ENCODE measurements at places on chromosomes 11 and 22.
A peak's percentile ranks its signal among the peaks of the same experiment; 100 is the strongest.

- no peaks in the 10 kb centered on the region for H3K36me3 ChIP-seq
- H3K4me1 ChIP-seq = no peaks in the 10 kb centered on the region
- H3K4me3 ChIP-seq = no peak overlapping the region
- H3K27me3 ChIP-seq = peaks cover 12% of the 10 kb centered on the region
- peak; percentile 2 for DNase-seq
These were observed 531.1 kb downstream of the BRD1 start for GRCh38 chr22:49296561-49296960.

GRCh38 chr11:11313426-11313825 lies 39.6 kb downstream of the CSNK2A3 start:
- no peak overlapping the region for H3K4me3 ChIP-seq
- DNase-seq = no peak
- H3K27me3 ChIP-seq = no peaks in the 10 kb centered on the region
- no peaks in the 10 kb centered on the region for H3K36me3 ChIP-seq

- no peak overlapping the region for H3K4me3 ChIP-seq
- no peaks in the 10 kb centered on the region for H3K36me3 ChIP-seq
- no peaks in the 10 kb centered on the region for H3K27me3 ChIP-seq
- peak overlapping the region; percentile 26 for H3K27ac ChIP-seq
- no peak for DNase-seq
These were observed 96.1 kb downstream of the MAML2 start for GRCh38 chr11:96246718-96247552.

GRCh38 chr11:120403966-120404365 lies 67.8 kb downstream of the ARHGEF12 start:
- H3K27ac ChIP-seq = no peak overlapping the region
- no peaks in the 10 kb centered on the region for H3K27me3 ChIP-seq
- H3K36me3 ChIP-seq = no peaks in the 10 kb centered on the region
- no peak for DNase-seq
- H3K4me1 ChIP-seq = peaks cover 11% of the 10 kb centered on the region

- peaks cover 46% of the 10 kb centered on the region for H3K36me3 ChIP-seq
- peaks cover 2% of the 10 kb centered on the region for H3K4me1 ChIP-seq
- no peak overlapping the region for H3K27ac ChIP-seq
- no peak for DNase-seq
- no peaks in the 10 kb centered on the region for H3K27me3 ChIP-seq
These were observed 54.9 kb downstream of the EXT2 start for GRCh38 chr11:44150401-44150800.

DNA sequence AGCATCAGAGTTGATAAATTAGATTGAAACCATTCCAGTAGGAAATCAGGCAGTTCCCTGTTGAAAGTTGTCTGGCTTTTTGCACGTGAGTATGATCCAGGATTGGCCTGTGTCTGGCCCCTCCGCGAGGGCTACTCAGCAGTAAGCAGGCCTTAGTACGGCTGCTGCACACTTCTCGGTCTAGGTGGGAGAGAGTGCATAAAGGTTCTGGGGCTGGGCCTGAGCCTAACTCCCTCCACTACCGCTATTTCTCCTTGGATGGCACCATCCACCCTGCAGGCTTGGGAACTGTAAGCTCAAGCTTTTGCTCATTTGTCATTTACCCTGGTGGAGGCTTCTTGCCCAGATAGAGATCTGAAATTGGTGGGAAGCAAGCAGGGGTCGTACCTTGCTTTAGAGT lies 22.0 kb downstream of the TUB start:
- no peaks in the 10 kb centered on the region for H3K4me1 ChIP-seq
- peaks cover 6% of the 10 kb centered on the region for H3K36me3 ChIP-seq
- no peaks in the 10 kb centered on the region for H3K27me3 ChIP-seq
- DNase-seq = no peak

GRCh38 chr11:69476509-69476961 lies 4.9 kb upstream of the LINC01488 start:
- H3K4me3 ChIP-seq = no peak overlapping the region
- DNase-seq = no peak
- H3K4me1 ChIP-seq = peaks cover 14% of the 10 kb centered on the region
- no peak overlapping the region for H3K27ac ChIP-seq
